GM20000 (cell line): ENCODE measurements at places on chromosomes 13 and 19.

DNA sequence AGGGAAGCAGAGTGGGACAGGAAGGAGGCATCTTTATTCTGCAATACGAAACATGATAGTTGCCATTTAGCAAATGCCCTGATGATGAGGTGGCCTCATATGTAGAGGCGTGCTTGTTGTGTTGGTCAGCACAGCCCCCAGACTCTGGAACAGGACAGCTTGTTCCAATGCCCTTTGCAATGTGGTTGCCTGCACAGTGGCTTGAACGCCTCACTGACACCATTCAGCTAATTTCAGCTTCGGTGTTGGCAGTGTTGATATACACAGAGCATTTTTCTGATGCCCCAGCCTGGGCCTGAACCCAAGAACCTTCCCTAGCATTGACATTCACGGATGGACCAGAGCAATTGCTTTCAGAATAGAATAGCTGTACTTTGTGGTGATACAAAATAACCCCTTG is 133.3 kb downstream of the HS6ST3 start:
- no peak for DNase-seq

DNA sequence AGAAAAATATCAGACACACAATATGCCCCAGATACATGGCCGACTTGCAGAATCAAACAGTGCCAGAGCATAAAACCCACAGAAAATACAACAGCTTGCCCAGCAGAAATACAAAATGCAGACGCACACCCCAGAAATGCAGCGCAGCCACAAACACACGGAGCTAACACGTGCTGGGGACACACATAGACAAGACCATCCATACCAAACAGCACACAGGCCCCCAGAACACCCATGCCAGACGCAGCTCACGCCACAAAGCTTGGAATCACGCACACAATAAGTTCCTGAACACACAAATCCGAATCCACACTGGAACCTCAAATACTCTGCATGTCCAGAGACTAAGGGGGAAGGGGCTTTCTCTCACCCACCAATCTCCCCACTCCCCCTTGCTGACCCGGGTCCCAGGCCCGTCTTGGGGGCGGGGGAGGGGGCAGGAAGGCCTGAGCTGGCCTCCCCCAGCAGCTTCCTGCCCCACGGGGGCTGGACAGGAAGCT is 17.2 kb downstream of the CCDC97 start:
- no peak for DNase-seq

DNA sequence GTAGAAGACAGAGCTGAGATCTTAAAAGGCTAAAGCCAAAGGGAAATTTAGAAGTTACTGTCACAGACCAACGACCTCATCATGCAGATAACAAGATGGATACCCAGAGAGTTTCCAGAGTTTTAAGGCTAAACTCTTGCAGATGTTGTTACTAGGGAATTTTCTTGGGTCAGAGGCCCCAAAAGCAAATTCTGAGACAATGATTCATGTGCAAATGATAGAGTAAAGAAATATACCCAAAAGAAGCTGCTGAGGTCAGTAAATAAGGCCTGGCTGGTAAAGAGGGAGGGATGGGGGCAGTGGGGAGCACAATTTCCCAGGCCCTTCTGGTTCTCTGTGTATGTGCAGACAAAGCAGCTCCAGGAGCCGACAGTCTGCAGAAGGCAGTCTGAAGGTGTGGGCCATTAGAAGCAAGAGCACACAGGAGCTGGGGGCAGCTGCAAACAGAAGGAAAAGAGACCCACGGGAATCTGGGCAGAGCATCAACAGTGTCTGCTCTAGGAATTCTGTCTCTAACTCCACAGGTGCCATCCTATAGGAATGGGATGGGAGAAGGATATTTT is 330.8 kb downstream of the TBC1D4 start:
- no peak for DNase-seq

- DNase-seq = no peak
These were observed 567 bp upstream of the CTU1 start for GRCh38 chr19:51108805-51109146.

GRCh38 chr19:6613711-6614110 is 22.8 kb upstream of the CD70 start:
- no peak for DNase-seq

DNA sequence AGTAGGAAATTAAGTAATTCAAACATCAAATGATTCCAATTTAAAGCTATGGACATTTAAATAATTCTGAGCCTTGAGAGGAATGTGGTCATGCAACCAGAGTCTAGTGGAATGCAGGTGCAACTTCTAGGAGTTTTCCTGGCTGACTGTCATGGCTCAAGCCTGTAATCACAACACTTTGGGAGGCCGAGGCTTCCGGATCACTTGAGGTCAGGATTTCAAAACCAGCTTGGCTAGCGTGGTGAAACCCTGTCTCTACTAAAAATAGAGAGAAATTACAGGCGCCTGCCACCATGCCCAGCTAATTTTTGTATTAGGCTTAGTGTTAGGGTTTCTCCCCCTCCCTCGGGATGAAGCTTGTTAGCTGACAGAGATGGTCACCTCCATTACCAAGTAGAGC is 6.4 kb downstream of the ZNF808 start:
- DNase-seq = no peak

- DNase-seq = no peak
These were observed 406.8 kb downstream of the KLF5 start for GRCh38 chr13:73465617-73465971.

DNA sequence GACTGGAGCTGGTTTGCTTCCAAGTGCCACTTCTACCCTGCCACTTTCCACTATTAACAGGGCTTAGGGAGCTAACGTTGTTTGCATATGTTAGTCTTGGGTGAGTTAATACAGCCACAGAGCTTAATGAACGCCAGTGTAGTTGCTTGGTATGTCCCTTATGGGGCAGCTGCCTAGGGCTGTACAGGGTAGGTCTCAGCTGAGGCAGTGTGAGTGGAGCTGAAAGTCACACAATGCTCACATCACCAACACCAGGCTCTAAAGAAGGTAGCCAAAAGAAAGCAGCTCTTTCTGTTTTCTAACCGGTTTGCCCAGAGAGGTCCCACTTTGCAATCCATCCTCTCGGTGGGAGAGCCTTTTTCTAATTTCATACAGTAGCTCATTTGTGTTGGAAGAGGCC is 186.2 kb downstream of the RGCC start:
- no peak for DNase-seq

GRCh38 chr19:34314437-34315313 is 50.3 kb upstream of the GPI start:
- DNase-seq = peak; percentile 36

GRCh38 chr13:72412481-72412880 is 314.9 kb downstream of the MZT1 start:
- DNase-seq = no peak

DNA sequence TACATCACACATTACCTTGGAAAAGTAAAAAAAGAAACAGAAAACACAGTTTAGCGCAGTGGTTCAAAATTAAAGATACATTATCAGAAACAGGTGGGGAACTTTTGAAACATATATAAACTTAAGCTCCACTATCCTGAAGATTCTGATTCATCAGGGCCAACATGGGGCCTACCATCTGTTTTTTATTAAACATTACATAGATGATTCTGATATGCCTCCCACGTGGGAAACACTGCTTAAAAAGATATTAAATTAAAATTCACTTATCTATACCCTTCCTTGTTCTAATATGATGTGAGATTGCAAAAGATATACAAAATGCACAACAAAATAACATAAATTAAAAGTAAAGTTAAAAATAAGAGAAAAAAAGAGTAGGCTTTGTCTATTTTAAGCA is 125.0 kb downstream of the VWA8 start:
- no peak for DNase-seq

DNA sequence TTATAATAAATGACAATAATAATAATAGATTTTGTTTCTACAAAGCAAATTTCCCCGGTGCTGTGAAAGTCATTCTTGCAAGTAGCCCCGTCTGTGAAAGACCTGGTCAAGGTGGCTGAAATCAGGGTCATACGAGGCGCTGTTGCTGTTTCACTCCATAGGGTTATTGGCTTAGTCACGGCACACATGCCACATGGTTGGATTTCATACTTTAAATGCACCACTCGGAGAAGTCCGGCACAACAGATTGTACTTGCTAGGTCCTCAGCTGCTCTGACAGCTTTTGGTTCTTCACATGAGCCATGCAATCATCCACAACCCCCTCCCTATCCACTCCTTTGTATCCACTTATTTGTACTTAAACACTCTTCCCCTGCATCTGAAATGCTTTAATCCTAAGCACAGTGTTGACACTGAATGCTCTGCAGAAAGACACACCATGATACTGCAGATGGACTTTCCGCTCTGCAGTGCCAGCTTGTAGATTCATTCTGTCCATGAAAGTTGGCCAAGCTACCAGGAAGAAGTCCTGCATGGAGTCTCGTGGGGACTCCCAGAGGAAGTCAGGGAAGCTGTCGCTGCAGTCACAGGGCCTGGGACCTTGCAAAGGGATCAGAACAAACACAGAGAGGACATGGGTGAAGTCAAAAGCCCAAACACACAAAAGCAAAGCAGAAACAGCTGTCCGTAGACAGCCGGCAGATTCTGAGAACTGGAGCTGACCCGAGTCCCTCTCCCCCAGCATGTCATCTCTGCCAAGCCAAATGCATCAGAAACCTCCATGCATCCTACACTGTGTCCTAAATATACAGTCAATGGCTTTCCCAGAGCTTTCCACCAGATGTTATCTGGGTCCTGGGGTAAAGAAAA is 124.6 kb downstream of the COL4A2 start:
- DNase-seq = no peak

DNA sequence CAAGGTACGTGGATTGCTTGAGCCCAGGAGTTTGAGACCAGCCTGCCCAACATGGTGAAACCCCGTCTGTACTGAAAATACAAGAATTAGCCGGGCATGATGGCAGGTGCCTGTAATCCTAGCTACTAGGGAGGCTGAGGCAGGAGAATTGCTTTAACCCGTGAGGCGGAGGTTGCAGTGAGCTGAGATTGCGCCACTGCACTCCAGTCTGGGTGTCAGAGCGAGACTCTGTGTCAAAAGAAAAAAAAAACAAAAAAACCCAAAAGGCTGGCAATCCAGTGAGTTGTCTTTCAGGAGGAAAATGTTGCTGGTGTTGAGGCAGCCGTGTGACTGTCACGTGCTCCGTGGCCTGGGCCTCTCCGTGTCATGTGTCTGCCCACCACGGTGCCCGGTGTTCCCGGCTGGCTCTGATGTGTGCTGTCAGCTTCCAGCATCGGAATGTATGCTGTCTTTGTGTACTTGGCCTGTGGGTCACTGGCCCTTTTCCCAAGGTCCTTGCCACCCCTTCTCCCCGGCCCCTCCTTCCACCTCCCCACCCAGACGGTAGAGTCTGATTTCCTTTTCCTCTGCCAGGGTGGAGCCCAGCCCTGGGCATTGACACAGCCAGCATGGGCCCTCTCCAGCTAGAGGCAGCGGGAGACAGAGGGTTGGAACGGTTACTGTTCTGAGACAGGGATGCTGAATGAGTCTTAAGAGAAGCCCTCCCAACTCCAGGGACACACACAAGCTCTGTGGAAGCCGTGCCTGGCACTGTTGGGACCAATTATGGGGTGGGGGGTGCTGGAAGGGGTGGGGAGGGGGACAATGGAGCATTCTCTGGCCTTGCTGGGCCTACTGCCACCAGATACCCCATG is 7.2 kb upstream of the TUBB4A start:
- no peak for DNase-seq

GRCh38 chr13:94419304-94419924 is 60.1 kb downstream of the DCT start:
- no peak for DNase-seq

GRCh38 chr13:27034678-27035111 is 136.9 kb downstream of the USP12 start:
- no peak for DNase-seq

GRCh38 chr13:52024481-52024880 is at the start of gene UTP14C:
Gene UTP14C (plus strand): TSS chr13:52024691. CDS start chr13:52028805, 4,114 bp downstream.
- DNase-seq = no peak

DNA sequence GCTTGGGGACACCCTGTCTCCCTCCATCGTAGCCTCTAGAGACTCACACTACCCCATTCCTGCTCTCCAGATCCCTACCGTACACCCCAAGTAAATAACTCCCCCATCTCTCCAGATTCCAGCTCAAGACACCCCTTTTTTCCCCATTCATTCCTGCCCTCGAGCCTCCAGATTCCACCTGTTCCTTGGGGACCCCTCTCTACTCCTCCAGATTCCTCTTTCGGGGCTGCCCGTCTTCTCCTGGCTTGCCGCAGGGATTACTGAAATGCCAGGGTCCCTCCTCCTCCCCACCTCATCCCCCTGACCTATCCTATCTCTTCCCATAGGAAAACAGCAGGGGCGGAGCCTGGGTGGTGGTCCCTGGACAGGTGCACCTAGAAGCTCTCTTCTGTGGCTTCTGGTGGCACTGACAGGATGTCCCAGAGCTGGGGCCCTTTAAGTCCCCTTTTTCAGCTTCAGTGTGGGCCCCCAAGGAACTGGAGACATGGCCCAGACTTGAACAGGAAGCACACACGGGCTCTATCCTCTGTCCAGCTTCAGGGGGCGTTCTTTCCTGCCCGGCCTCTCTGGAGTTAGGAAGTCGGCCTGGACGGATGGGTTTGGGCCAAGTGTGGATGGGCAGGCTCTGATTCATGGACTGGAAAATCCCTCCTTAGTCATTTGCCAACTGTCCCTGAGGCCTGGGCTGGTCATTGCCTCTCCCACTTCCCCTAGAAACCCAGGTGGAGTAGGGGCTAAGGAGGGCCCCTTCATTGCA is 1.2 kb downstream of the ZSWIM4 start:
- DNase-seq = peak; percentile 78

DNA sequence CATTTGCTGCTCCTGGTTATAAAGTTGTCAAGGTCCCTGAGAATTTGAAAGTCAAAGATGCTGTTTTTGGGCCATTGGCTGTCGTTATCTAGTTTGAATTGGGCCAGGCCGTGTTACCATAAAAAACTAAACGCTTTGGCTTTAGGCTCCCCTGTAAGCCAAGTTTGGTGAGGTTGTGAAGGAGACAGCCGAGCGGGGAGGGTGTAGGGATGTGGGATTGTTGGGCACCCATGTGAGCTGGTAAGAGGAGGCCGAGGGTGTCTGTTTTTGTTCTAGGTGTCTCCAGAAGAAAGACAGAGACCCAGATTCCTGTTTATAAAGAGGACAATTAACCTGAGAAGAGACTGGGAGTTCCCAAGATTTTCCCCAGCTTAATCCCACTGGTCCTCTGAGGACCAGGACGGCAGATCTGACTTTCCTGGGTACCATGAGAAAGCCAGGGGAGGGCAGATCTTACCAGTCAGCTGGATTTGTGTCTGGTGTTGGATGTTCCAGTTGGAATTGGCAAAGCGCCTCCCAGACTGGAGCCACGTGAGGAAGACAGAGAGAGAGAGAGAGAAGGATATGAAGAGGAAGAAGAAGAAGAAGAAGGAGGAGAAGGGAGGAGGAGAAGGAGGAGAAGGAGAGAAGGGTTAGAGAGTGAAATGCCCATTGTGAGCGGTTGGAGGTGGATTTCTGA is 25.1 kb downstream of the TMEM255B start:
- no peak for DNase-seq

DNA sequence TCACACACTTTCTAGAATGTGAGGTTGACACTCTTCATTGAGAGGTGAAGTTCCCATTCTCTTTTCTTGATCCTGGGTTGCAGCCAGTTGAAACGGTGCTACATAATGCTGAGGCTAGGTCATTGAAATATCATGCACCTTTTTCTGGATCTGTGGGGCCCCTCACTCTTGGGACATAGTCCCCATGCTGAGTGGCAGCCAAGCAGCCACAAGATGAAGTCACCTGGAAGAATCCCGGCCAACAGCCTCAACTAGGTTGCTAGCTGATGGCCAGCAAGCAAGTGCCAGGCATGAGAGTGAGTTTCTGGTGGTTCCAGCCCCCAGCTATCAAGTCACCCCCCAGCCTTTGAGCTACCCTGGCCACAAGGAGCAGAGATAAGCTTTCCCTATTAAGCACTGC is 148.5 kb upstream of the TSHZ3 start:
- no peak for DNase-seq

GRCh38 chr19:1243768-1244692 is 2.5 kb downstream of the ATP5F1D start:
- DNase-seq = peak; percentile 92

- DNase-seq = no peak
These were observed 1295.1 kb upstream of the PCDH20 start for GRCh38 chr13:62710787-62711186.
